CD8-positive, alpha-beta T cell (primary cell): ENCODE measurements at places on chromosomes 16 and 17.

GRCh38 chr17:63589646-63590045 is 11.0 kb upstream of the TACO1 start:
- DNase-seq, result no peak

- DNase-seq, result no peak
Measured at GRCh38 chr17:7873051-7873450, 15.2 kb downstream of the CYB5D1 start.

DNA sequence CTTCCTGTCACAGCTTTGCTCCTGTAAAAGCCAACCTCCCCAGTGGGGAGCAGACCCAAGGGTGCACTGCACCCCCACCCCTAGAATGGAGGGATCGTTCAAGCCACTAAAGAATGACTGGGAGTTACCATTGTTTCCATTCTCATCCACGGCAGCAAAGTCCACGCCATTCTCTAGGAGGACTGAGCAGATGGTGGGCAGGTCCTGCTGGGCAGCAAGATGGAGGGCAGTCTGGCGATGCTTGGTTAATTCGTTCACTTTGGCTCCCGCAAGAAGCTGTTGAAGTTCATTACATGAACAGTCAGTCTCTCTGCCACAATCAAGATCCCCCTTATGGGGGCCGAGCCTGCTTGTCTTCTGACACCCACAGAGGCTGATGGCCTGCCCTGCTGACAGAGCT is 30.8 kb downstream of the CYB5D2 start:
- DNase-seq, result no peak

GRCh38 chr17:76998839-76999238 is 130.6 kb downstream of the MGAT5B start:
- DNase-seq, result no peak

- no peak for DNase-seq
Measured at GRCh38 chr16:58727796-58728568, 6.1 kb downstream of the GOT2 start.

DNA sequence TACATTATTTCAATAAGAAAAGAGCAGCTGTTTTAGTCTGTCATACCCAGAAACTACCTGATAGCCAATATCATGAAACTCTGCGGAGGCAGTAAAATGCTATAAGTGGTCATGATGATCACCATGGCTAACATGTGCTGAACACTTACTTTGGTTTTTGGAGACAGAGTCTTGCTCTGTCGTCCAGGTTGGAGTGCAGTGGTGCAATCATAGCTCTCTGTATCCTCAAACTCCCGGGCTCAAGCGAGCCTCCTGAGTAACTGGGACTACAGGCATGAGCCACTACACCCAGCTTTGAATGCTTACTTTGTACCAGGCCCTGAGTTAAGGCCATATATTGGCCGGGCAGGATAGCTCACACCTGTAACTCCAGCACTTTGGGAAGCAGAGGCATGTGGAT is 101.2 kb upstream of the DHX40 start:
- DNase-seq, result no peak

GRCh38 chr17:60335289-60335688 is 56.6 kb downstream of the USP32 start:
- DNase-seq, result no peak

DNA sequence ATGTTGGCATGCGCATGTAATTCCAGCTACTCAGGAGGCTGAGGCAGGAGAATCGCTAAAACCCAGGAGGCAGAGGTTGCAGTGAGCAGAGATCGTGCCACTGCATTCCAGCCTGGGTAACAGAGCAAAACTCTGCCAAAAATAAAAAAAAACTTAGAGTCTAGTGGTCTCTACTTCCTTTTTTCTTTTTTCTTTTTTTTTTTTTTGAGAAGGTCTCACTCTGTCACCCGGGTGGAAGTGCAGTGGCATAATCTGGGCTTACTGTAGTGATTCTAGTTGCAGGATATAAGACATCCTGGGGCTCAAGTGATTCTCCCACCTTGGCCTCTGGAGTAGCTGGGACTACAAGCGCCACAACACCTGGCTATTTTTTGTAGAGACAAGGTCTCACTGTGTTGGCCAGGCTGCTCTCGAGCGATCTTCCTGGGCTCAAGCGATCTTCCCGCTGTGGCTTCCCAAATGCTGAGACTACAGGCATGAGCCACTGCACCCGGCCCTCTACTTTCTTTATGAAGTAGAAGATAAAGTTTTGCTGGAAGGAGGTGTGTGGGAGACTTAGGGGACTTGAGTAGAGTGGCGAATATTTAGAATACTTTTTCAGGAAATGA is 47.9 kb upstream of the TAOK1 start:
- no peak for DNase-seq
